Mucosa of descending colon (tissue), 3 donors: ENCODE measurements at places on chromosomes 12 and 14. TPM values are rescaled to one million over a fixed set of nuclear protein-coding genes. Genes with fewer than 3 reads are reported as not detected.

GRCh38 chr12:104423809-104424208, 32.9 kb upstream of the CHST11 start:
- no peak for DNase-seq

GRCh38 chr12:5232826-5233500, 189.3 kb downstream of the KCNA5 start:
- no peak for DNase-seq

The GPRC5D gene
- total RNA-seq, result not detected

The KRT74 gene
- not detected for total RNA-seq

The RABGGTA gene
- 41.3 TPM for total RNA-seq

The MMAB gene
- total RNA-seq, result 42.0 TPM

GRCh38 chr12:39792938-39793337, 173.3 kb upstream of the ABCD2 start:
- DNase-seq, result no peak

GRCh38 chr14:23362200-23362599, 2.8 kb downstream of the EFS start:
- DNase-seq, result no peak

DNA sequence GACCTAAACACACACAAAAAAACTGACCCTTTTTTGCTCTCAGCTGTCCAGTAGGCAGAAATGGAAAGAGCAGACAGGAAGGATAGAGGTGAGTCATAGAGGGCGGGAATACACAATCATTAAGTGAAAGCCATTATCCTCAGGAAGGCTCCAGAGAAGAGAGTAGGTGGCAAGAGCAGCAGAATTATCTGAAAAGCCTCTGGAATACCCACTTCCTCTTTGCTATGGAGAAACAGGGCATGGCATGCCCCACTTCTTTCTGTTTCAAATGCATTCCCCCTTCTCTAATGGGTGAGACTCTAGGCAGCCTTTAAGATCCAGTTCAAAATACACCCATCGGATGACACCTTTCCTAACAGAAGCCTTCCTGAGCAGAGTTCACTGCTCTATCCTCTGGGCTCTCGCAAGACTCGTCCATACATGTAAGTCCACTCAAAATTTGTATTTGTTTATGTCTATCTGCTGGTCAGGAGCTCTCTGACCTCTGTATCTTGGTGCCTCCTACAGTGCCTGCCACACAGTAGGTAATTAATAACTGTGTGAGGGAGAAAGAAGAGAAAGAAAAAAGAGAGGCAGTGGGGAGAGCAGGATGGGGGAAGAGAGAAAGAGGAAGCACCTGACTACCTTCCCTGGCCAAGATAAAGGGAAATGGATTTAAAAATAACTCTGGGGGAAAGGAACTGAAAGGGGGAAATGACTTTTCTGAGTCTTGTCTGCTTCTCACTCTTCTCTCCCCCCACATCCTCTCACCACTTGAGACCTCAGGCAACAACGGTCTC, 8.5 kb downstream of the KLHL33 start:
- DNase-seq, result no peak
